Endothelial cell (in vitro differentiated cells): ENCODE measurements at places on chromosomes 3 and 15.

DNA sequence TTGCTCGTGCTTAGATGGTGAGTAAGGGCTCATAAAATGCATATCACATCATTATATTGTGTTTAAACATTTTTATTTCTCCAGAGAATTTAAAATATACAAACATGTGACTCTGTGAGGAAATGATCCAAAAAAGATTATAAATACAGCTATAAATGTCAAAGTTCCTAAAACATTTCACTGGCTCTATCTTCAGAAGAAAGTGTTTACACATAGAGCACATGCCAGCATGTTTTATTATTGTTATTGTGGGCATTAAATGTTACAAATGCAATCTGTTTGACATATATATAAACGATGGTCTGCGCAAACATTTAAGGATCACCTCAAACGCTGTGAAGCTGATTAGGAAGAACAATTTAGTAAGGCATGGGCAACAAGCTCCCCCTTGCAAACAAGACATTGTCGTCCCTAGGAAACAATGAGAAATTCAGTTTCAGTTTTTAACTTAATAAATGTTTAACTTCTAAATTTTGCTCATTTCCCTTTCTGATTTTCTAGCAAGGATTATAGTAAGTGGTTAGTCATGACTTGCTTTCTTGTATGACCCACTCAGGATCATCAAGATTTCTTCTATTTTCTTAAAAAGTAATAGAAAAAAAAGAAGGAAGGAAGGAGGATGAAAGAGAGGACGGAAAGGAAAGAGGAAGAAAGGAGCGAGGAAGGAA lies 207.5 kb downstream of the SATB1 start:
- DNase-seq, result no peak

GRCh38 chr3:64493149-64493548 lies 194.7 kb downstream of the ADAMTS9 start:
- no peak for DNase-seq

DNA sequence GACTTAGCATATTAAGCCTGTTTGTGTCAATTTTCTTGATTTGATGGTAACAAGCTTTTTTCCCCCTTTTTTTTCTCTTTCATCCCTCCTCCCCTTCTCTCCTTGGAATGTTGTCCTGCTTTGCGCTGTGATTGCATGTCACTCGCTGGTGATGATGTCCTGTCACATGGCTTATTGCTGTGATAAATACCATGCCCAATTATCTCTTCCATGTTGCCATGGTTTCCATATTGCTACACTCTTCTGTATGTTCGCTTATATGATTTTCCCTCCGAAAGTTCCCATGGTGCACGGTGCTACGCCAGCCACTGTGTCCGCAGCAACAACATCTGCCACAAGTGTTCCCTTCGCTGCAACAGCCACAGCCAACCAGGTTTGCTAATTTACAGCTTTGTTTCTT lies 187.3 kb downstream of the MBNL1 start:
- no peak for DNase-seq

DNA sequence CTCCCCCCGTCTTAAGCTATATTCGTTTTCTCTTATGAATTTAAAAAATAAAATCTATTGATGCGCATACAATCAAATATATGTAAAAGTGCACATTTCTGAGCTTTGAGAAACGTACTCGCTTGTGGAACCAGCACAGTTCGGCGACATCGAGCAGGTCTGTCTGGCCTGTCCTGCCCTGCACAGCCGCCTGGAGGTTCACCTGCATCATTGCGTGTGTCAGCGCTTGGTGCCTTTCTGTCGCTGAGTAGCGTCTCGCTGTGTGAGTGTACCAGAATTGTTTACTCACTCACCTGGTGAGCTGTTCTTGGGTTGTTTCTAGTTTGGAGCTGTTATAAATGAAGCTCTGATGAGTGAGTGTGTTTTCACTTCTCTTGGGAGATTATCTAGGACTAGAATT lies 104.0 kb downstream of the VGLL4 start:
- DNase-seq, result no peak

DNA sequence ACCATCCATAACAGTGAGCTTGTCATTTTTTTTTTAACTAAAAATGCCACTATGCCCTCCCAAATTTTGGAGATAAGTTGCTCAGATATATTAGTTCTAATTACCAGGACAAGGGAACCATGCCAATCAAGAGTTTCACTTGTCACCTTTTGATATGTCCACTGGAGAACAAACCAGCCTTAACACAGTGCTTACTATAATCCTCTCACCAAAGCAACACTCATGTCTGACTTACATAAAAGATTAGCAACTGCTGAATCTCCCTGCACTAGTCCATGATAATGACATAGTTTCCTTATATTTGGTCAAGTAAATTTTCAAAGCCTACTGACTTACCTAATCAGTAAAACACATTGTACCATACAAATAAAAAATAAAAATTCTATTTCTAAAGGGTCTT lies 44.4 kb downstream of the TTBK2 start:
- no peak for DNase-seq

DNA sequence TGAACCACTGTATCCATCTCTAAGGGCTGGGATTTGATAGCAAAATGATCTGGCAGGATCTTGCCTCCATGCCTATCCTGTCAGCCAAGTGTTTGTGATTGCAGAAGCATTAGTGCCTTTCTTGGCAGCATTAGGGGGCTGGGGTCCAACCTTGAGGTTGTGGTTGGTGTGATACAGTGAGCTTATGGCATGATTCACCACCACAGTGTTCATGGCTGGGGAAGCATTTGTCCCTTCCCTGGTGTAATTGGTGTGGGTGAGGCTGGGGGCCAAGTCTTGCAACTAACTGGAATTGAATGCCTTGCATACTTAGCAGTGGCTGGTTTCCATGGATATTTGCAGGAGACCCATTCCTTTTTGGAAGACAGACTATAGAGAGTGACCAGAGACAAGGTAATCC lies 271.0 kb upstream of the TBL1XR1 start:
- no peak for DNase-seq

DNA sequence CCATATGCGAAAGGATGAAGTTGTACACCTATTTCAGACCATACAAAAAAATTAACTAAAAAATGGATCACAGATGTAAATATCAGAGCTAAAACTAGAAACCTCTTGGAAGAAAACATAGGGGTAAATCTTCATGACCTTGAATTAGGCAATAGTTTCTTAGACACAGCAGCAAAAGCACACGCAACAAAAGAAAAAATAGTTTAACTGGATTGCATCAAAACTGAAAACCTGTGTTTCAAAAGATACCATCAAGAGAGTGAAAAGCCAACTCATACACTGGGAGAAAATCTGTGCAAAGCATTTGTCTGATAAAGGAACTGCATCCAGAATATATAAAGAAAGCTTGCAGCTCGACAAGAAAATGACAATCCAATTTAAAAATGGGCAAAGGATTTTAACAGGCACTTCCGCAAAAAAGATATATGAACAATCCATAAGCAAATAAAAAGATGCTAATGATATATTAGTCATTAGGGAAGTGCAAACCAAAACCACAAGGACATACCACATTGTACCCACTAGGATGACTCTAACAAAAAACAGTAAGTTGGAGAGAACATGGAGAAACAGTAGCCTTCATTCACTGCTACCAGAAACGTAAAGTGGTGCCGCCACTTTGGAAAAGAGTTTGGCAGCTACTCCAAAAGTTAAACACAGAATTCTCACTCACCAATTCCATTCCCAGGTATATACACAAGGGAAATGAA lies 263.1 kb downstream of the ADAMTS17 start:
- no peak for DNase-seq

DNA sequence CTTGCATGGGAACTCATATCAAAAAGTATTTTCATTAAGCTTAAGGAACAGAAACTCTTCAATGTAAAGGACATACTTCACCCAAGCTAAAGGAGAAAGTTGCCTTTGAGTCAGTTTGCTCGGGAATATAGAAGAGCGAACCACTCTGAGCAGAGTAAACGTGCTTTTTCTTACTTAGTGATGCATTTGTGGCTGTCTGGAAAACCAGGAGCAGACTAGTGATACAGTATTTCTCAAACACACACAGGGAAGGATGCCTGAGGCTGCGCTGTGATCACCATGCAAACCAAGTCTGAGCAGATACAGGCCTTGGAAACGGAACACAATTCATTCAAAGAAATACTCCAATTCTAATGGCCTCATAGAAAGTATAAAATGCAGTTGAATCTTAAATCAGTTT lies 121.0 kb upstream of the CDIN1 start:
- DNase-seq, result no peak

GRCh38 chr3:9600597-9600996 lies 47.0 kb upstream of the LHFPL4 start:
- peak; percentile 4 for DNase-seq
